ENCODE measurements at places on chromosomes 12 and 14.

DNA sequence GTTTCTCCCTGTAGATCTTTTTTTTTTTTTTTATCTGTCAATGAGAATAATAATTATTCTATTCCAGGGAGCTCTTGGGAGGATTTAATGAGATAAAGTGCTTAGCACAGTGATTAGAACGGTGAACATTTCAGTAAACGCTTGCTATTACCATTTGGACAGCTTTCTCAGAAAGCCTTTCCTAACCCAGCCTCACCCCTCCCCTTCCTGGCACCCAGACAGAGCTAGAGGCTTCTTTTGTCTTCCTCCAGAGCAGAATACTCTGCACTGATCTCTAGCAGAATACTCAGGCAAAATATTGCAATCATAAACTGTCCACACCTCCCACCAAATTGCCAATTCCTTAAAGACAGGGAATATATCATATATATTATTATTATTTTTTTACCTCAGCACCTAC, 66.6 kb downstream of the ERGIC2 start:
- DNase-seq: no peak

DNA sequence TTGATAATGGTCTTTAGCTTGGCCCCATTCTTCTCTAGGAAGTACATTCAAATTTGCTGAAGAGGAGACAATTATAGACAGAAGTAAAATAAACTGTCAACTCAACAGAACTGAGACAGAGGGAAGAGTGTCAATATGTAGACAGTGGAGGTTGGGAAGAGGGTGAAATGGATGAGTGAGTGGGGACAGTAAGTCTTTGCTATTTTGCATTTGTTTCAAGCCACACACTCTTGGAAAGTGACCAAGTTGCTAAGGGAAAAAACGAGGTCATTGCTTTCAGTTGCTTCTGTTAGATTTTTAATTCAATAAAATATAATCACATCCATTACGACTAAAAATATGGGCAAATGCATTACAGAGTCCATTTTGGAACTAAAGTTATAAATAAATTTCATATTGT, 47.8 kb downstream of the BTBD7 start:
- DNase-seq: no peak

DNA sequence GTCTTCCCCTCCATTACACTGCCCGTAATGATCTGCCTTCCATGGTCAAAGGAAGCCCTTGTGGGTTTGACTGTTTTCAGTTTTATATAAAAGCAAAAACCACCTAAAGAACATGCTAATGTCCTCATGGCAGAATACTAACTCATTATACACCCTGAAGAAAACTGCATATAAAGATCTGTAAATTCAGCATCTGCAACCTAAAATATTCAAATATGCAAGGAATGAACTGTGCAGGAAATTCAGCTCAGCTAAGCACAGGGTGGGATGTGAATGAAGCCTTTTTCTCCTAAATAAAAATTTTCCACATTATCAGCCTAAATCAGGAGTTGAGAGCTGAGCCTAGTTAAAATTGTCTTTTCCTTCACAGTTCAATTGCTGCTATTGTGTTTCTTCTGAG, 128.1 kb downstream of the NRXN3 start:
- DNase-seq: no peak

DNA sequence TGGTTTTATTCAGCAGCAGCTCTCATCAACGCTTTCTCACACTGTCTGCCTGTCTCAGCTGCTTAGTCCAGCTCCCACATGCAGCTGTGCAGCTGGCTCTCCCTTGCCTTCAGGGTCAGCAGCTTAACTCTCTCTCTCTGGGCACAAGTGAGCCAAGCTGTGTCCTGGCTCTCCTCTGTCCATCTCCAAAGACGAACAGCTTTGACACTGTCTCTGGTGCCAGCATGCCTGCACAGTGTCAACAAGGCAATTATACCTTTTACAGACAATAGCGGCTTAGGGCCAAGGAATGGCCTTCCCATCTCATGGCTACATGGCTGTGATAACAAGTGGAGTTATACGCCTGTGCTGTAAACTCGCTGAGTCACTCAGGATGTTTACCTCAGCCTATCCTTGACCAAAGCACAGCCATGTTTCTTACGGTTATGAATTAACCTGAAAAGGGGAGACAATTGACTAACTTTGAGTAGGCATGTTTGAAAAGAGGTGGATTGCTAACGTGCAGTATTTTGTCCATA, 38.4 kb upstream of the MANSC4 start:
- DNase-seq: no peak

DNA sequence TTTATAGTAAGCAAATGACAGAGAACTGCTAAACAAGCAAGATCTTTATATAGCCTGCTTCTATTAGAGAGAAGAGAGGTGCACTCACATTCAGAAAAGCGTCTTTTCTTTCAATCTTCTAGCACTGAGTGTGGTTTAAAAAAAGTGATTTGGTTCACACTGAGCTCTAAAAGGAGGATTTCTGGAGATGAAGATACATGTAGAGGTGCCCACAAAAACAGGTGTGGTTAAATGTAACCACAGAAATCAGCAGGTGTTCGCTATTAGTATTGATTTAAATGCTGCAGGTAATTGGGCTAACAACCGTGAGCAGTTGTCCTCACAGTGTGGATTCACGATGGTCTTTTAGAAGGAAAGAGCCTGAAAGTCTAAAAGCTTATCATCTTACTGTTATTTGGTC, 10.7 kb downstream of the PKP2 start:
- DNase-seq: no peak

DNA sequence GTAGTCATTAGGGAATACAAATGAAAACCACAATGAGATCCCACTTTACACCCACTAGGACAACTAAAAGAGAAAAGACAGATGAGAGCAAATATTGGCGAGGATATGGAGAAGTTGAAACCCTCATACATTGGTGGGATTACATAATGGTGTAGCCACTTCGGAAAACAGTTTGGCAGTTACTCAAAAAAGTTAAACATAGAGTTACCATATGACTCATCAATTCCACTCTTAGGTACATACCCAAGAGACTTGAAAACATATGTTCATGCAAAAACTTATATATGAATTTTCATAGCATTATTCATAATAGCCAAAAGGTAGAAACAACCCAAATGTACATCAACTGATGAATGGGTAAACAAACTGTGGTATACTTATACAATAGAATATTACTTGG, 27.1 kb downstream of the ALDH1L2 start:
- no peak for DNase-seq

DNA sequence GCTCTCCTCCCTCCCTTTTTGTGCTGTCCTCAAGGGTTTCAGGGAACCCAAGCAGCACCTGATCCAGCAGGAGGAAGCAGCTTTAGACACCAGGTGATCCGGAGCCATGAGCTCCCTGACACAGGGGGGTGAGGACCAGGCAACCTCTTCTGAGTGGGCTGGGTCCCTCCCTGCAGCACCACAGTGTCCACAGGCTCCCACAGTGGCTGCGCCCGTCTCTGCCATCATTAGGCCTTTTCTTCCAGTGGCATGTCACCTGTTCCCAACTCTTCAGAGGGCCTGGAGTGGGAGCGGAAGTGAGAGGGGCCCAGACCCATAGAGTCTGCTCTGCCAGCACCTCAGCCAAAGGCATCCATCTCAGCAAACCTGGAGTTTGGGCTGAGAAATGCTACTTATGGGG, 421 bp upstream of the KRT76 start:
- DNase-seq: no peak

GRCh38 chr12:107435072-107435471, 250.5 kb upstream of the PWP1 start:
- no peak for DNase-seq

DNA sequence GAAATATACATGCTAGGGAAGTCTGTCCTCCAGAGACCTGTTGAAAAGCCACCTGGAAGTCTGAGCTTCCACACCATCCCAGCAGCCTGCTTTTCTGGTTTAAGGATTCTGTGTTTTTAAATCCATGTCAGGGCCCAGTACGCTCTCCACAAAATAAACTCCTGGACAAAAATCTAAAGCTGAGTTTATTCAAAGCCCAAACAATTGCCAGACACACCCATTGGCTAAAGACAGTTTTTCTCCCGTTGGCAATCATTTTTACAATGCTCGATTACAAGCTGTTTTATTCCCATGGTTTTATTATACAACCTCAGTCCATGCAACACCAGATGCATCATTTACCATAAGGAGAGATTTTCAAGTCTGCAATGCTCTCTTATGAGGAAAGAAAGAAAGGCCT, 94.5 kb downstream of the MYRFL start:
- DNase-seq: no peak

- DNase-seq: no peak
Observed at GRCh38 chr12:2183556-2184541, 131.1 kb downstream of the CACNA1C start.

DNA sequence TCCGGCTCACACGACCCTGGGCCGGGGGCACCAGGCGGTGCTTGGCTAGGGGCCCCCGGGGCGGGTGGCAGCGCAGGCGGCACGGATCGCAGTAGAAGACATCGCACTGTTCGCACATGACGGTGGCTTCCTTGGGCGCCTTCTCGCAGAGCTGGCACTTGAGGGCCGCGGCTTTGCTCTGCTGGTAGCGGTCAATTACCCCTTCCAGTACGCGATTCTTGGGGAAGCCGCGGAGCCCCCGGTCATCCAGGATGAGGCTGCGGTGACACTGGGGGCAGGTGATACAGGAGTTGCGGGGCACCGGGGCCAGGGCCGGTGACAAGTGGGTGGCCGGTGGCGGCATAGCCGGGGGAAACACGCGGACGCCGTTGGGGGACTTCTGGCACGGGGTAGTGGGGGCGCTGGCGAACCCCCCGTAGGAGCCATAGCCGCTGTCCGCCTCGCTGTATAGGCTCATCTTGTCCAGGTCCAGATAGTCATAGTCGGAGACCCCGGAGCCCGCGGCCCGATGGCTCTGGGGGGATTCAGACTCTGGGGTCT, 553 bp downstream of the TRIM9 start:
- peak; percentile 54 for DNase-seq

- DNase-seq: no peak
Observed at GRCh38 chr14:99908653-99909250, 115.5 kb downstream of the EML1 start.

GRCh38 chr12:118925826-118926225, 55.5 kb upstream of the SRRM4 start:
- DNase-seq: no peak

DNA sequence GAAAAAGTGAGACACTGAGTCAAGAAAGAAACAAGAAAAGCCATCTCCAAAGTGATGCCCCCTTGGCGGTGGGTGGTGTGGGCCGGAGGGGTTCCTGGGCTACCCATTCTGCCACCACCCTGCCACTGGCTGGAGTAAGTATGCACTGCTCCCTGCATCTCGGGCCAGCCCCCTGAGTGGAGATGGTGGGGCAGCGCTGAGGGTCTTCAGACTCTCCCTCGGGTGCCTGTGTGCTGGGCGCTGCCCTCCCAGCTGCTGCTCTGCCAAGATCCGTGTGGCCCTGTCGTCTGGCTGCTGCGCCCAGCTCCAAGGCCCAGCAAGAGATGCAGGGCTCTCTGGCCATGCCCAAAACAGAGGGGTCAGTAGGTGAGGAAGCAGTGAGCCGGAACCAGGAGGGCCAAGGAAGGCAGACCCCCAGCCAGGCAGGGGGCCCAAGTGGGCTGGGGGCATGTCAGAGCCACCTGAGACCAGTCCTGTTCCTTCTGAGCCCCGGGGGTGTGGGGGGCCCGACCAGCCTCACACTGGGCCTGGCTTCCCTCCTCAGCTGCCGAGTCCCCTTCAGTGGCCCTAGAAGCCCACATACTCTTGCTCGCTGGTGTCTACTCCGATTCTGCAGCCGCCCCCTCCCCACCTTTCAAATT, 5.2 kb downstream of the GPR132 start:
- DNase-seq: no peak

- no peak for DNase-seq
Observed at GRCh38 chr12:6392504-6392903, 8.5 kb downstream of the LTBR start.

DNA sequence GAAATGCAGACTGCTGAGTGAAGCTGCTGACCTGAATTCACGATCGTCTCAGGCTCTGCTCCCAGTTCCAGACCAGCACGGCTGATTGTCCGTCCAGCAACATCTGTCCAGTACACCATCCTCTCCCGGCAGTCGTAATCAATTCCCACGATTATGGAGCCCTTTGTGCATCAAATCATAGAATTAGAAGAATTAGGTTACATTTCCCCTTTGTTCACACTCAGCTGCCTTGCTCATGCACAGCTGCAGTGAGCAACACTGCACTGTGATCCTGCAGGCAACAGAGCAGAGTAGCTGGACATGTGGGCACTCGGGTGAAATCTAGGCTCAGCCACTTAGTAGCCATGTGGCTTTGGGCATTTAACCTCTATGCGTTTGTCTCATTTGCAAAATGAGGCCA, 22.2 kb downstream of the RTRAF start:
- DNase-seq: no peak

GRCh38 chr14:89085737-89086382, 261.4 kb downstream of the TTC8 start:
- no peak for DNase-seq

DNA sequence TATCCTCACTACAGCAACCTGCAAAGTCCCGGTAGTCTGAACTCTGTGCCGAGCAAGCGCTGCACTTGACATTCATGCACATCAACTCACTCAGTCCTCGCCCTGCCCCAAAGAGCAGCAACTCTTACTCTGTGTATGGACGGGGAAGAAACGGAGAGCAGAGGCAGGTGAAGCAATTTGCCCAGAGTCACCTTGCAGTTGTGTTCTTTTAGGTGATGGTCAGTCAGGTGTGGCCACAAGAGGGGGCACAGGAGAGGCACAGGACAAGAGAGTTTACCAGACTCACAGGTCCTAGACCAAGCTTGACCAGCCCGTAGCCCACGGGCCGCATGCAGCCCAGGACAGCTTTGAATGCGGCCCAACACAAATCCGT, 39.1 kb downstream of the TSPAN11 start:
- no peak for DNase-seq

GRCh38 chr12:45718306-45718705, 11.2 kb upstream of the ARID2 start:
- DNase-seq: no peak

DNA sequence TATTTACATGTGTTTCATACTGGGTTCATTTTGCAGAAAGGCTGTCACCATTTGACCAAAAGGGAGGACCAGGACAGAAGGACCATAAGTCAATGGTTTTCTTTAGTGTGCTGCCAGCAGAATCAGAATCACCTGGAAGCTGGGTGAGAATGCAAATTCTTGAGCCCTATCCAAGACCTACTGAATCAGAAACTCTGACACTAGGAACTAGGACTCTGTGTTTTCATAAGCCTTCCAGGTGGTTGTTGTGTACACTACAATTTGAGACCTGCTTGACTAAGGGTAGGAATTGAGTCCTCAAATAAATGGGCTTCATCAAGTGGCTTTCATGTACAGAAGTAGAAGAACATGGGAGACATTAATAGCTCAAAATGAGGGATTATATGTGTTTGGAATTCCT, 32.2 kb downstream of the PDE6H start:
- DNase-seq: no peak

GRCh38 chr14:96746101-96746500, 51.1 kb upstream of the VRK1 start:
- DNase-seq: no peak

DNA sequence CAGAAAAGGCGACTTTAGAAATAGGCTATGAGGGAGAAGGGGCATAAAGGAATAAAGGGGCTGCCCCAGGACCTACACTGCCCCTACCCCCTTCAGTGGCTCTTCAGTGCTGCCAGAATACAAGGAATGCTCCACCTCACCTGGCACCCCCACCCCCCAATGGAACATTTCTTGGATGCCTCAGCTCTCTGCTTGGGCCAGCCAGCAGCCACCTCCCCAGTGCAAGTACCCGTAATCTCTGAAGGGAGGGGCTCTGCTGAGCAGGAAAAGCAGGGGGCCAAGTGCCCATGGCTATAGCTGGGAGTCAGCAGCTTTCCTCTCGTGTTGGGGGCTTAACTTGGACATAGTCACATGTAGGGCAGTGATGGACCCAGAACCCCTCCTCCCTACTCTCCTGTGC, 33.3 kb downstream of the BAZ2A start:
- DNase-seq: no peak

GRCh38 chr12:27965411-27965810, 7.1 kb downstream of the PTHLH start:
- DNase-seq: no peak

Data from activated CD8-positive, alpha-beta memory T cell treated with anti-CD3 and anti-CD28 coated beads, Interleukin-2, amount 10 ng/mL, durations not matched to agents 7 days and 5 days (primary cell).